ENCODE measurements at places on chromosomes 2 and 18.
A peak's percentile ranks its signal among the peaks of the same experiment; 100 is the strongest.

DNA sequence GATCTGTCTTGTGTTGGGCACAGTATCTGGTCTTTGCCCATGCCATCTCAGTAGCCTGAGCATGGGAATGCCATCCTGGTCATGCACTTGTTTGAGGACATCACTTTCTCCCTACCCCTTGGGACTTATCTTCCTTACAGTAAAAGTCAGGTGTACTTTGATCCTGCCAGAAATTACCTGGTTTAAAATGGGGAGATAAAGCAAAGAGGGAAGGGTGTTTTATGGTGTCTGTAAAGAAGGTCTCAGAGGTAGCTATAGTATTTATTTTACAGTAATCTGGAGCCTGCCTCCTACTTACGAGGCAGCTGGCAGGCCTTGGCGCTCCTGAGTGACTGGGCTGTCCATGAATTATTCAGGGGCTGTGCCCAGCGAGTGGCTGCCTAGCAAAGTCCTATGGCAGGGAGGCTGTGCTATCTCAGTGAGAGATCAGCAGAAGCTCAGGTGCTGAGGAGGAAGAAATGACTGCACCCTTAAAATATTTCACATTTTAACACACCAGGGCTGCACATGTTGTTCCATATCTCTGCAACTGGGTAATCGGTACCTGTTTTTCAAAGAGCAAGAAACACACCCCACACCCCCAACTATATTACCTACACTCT lies 93.9 kb downstream of the SPTBN1 start:
- DNase-seq, result no peak

GRCh38 chr2:195490319-195490718 lies 166.7 kb upstream of the SLC39A10 start:
- DNase-seq, result no peak

DNA sequence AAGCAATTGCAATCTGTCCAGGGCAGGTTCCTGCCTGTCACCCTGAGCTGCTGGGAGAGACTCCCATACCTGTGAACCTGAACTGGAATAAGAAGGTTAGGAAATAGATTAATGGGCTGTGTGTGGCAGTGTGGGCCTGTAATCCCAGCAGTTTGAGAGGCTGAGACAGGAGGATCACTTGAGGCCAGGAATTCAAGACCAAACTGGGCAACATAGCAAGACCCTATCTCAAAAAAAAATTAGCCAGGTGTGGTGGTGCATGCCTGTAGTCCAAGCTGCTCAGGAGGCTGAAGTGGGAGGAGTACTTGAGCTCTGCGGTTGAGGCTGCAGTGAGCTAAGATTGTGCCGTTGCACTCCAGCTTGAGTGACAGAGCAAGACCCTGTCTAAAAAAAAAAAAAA lies 127.7 kb upstream of the DSEL start:
- DNase-seq, result no peak

DNA sequence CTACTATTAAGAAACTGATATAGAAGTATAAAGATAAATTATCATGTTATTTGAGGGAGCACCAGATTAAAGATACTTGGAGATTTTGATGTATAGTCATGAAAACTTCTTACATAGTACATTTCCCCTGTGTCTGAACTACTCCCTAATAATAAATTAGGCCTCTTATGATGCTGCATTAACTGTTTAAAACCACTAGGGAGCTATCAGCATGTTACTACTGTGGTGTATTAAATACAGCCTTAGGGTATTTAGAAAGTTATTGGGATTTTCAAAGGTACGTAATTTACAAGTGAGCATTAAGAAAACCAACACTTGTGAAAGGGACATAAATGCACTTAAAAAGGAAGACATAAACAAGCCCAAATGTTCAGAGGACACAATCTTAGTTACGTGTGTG lies 714.0 kb downstream of the EPHA4 start:
- DNase-seq, result no peak

DNA sequence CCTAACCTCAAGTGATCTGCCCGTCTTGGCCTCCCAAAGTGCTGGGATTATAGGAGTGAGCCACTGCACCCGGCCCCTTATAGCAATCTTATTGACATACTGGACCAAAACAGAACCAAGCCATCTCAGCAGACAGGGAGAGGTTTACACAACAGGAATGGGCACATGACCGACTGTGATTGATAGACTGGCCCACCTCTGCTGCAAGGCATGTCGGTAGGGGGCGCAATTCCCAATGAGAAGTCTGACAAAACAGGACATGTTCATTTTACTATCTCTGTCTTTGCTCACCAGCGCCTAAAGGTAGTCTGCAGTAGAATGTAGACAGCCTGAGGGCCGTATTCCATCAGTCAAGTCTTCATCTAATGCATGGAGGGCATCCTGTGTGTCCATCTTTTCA lies 2.0 kb downstream of the LYPD6B start:
- DNase-seq, result peak; percentile 47

DNA sequence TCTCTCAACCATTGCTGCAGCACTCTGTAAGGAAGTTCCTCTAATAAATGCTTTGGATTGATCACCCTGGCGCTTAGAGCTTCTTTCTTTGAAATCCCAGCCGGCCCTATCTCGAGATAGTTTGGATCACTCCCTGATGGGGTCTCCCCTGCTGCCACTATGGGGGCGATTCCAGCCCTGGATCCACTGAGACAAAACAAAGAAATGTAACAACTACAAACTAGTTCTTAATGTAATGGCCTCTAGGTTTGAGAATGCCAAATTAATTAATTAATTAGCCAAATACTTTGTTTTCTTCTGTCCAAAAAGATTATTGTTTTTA lies 15.2 kb downstream of the SRSF7 start:
- no peak for DNase-seq

- DNase-seq, result no peak
Observed at GRCh38 chr18:77993188-77993981, 743.7 kb downstream of the GALR1 start.

- no peak for DNase-seq
Observed at GRCh38 chr2:60608679-60609078, 55.2 kb upstream of the BCL11A start.

- peak; percentile 40 for DNase-seq
Observed at GRCh38 chr2:21042958-21043743, 722 bp downstream of the APOB start.

DNA sequence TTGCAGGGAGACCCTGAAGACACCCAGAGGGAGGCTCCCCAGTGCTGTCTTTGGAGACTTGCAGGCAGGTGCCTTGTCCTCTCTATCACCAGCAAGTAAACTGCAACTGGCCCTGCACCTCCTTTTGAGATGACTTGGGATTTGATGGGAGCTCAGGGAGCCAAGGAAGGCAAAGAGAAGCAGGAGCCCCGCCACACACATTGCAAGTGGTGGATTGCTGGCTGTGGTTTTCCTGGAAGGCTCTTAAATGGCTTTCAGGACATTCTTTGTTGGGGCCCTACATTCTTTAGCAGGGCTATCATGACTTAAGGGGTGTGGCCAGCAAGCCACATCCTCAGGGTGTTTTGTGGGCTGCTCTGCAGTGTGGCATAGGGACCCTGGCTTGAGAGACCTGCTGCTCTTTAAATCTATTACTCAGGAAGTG lies 39.9 kb upstream of the CDC42EP3 start:
- DNase-seq, result peak; percentile 35

DNA sequence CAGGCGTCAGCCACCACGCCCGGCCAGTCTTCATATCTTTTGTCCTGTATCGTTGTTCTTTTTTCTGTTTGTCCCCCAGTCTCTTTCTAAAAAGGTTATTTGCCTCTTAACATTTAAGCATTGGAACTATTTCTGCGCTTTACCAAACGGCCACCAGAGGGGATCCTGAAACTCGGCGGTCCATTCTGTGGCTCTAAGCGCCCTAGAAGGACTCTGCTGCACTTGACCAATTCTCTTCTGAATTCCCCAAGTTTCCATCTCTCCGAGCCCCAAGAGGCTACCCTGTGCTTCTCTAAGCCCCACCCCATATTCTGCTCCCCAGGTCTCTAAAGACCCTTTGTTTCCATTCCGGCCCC lies 33.1 kb upstream of the REG3G start:
- no peak for DNase-seq

- no peak for DNase-seq
Observed at GRCh38 chr2:60536746-60537145, 16.7 kb downstream of the BCL11A start.

- DNase-seq, result no peak
Observed at GRCh38 chr2:184141866-184142265, 456.5 kb upstream of the ZNF804A start.

- DNase-seq, result peak; percentile 73
Observed at GRCh38 chr2:181466661-181467576, 9.7 kb downstream of the ITGA4 start.

DNA sequence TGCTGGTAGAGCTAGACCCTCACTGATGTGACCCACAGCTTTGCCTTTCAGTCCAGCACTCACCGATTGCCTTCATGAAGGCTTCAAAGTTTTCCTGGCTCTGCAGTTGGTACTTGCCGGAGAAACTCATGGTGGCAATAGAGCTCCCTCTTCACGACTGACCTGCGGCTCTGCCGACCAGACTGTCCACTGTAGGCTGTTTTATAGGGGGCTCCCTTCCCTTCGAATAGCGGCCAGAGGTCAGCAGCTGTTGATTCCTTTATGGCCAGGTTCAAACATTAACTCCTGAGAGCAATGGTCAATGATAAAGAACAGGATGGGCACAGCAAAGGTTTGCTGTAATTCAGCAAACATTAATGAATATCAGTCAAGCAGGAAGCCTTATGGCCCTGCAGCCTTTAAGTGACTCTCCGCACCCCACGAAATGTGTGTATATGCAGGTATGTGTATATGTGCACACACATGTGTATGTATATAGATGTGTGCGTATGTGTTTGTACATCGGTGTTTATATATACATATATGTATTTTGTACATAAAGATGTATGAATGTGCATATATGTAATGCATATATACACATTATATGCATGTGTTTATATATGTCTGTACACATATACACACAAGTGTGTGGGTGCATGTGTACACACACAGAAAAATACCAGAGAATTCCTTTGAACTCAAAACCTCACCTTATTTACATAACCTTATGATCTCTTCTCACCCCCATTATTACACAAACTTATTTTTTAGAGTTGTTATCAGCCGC lies at the start of gene FABP1:
Gene FABP1, minus strand, starts transcription at position 175 of the 766 bp plus-strand sequence. Its CDS starts 45 bp downstream, at position 130.
- no peak for DNase-seq

DNA sequence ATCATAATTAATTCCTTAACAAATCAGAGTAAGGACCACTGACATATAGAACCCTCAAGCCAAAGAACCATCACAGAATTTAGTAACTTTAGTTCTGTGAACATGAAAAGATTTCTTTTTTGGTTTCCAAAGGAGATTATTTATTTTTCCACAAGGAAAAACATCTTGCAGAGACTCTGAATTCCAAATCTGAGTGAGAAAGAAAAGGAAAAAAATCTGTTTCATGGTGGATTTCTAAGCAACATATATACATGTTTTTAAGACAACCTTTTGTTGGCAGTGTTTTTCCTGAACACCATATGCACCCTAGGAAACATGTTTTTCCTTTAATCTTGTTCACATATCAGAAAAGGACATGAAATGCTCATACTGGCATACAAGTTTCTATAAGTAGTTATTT lies 149.8 kb downstream of the AGPS start:
- DNase-seq, result no peak

DNA sequence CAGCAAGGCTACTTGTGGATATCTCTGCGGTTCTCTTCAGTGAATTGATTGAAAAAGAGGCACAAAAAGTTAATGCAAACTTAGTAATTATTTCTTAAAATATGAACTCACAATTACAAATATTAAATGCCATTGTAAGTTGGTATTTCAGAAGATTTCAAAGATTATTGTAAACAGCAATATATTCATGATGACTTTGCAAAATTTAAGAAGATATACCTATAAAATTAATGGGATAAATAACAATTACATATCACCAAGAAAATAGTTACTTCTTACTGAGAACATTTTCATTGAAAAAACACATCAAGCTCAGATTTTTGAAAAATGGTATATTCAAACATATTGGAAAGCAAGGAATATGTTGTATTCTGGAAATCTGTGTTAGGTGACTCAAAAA lies 482.0 kb upstream of the LRRTM1 start:
- no peak for DNase-seq

- DNase-seq, result no peak
Observed at GRCh38 chr2:112682101-112682500, 36.4 kb downstream of the SLC20A1 start.

GRCh38 chr18:52046842-52047241 lies 293.2 kb upstream of the DCC start:
- no peak for DNase-seq

DNA sequence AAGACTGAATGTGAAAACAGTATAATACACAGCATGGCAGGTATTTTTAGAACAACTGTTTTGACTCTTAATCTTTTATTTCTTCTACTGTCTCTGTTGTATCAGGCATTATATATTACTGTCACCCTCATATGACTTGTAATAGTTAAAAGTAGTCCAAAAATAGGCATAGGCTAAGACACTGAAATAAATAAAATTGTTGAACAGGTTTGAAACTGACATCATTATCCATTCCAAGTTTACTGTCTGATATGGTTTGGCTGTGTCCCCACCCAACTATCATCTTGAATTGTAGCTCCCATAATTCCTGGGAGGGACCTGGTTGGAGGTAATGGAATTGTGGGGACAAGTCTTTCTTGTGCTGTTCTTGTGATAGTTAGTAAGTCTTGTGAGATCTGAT lies 91.4 kb upstream of the CDH19 start:
- DNase-seq, result no peak

GRCh38 chr18:8177330-8178016 lies 431.8 kb upstream of the RAB12 start:
- DNase-seq, result no peak

All from CD4-positive, alpha-beta T cell treated with Interleukin-15 for 4 hours (primary cell).